A549 treated with RU486 at 1 μM for 4 hours (cell line): ENCODE measurements at places on chromosomes 12 and 14. TPM values are rescaled to one million over a fixed set of nuclear protein-coding genes. Genes with fewer than 3 reads are reported as not detected.

Gene KCNK13
- 0.09 to 0.21 TPM (median 0.13 TPM) in 5 replicates for total RNA-seq

Gene KRT2
- 0.05 TPM in 1 of 5 replicates, not detected in the others for total RNA-seq

Gene LTBP2
- total RNA-seq: 8.0 to 14.0 TPM (median 10.1 TPM) in 5 replicates

Gene IRAK4
- 2.8 to 4.8 TPM (median 4.2 TPM) in 5 replicates for total RNA-seq

Gene KRT73
- not detected in 5 replicates for total RNA-seq

Gene BDKRB1
- 0.45 to 1.3 TPM (median 0.87 TPM) in 5 replicates for total RNA-seq

Gene PROX2
- total RNA-seq: not detected in 5 replicates

Gene NKX2-1
- 0.07 TPM in 1 of 5 replicates, not detected in the others for total RNA-seq

Gene NUAK1
- total RNA-seq: 10.4 to 11.3 TPM (median 11.1 TPM) in 5 replicates

Gene INHBE
- total RNA-seq: 0.08 to 0.25 TPM (median 0.12 TPM) in 3 of 5 replicates, not detected in the others

Gene CACNA1C
- total RNA-seq: 0.02 TPM in 1 of 5 replicates, not detected in the others

Gene ACOT6
- not detected in 5 replicates for total RNA-seq

Gene FBLN5
- total RNA-seq: 1.8 to 2.3 TPM (median 2.2 TPM) in 5 replicates

Gene SLC25A47
- not detected in 5 replicates for total RNA-seq

Gene POLE
- 41.2 to 49.7 TPM (median 44.5 TPM) in 5 replicates for total RNA-seq

Gene OR6C3
- not detected in 5 replicates for total RNA-seq

Gene ANAPC7
- 52.9 to 60.4 TPM (median 56.0 TPM) in 5 replicates for total RNA-seq

Gene CLEC4C
- not detected in 5 replicates for total RNA-seq

Gene CLEC14A
- not detected in 5 replicates for total RNA-seq

Gene PRPH
- total RNA-seq: 0.82 to 1.7 TPM (median 0.91 TPM) in 5 replicates

Gene MLXIP
- 22.7 to 34.2 TPM (median 27.3 TPM) in 5 replicates for total RNA-seq

Gene GALNT4
- 2.9 to 6.9 TPM (median 6.2 TPM) in 5 replicates for total RNA-seq

Gene TAS2R50
- total RNA-seq: not detected in 5 replicates

Gene SLC8A3
- total RNA-seq: not detected in 5 replicates

Gene RASSF8
- 6.4 to 11.2 TPM (median 9.7 TPM) in 5 replicates for total RNA-seq

Gene TC2N
- 0.51 to 0.72 TPM (median 0.65 TPM) in 5 replicates for total RNA-seq

Gene NAV3
- 11.0 to 16.6 TPM (median 14.1 TPM) in 5 replicates for total RNA-seq

Gene RNF212B
- total RNA-seq: not detected in 5 replicates

Gene CCDC196
- not detected in 5 replicates for total RNA-seq

Gene KCNH3
- 2.1 to 3.3 TPM (median 2.8 TPM) in 5 replicates for total RNA-seq

Gene ARHGEF40
- 8.7 to 14.2 TPM (median 11.2 TPM) in 5 replicates for total RNA-seq

Gene SRRM4
- total RNA-seq: not detected in 5 replicates

Gene PLEKHH1
- total RNA-seq: 2.8 to 3.6 TPM (median 3.3 TPM) in 5 replicates

Gene B3GNT4
- total RNA-seq: 0.21 to 0.80 TPM (median 0.53 TPM) in 5 replicates

Gene SVOP
- total RNA-seq: not detected in 5 replicates

Gene GPR137C
- 0.07 to 0.36 TPM (median 0.10 TPM) in 5 replicates for total RNA-seq

Gene MYH6
- not detected in 5 replicates for total RNA-seq

Gene GPRC5D
- not detected in 5 replicates for total RNA-seq

Gene ZDHHC22
- total RNA-seq: 0.11 to 0.26 TPM (median 0.20 TPM) in 5 replicates
